ENCODE measurements at places on chromosomes 2 and 18. TPM values are rescaled to one million over a fixed set of nuclear protein-coding genes. Genes with fewer than 3 reads are reported as not detected.

DNA sequence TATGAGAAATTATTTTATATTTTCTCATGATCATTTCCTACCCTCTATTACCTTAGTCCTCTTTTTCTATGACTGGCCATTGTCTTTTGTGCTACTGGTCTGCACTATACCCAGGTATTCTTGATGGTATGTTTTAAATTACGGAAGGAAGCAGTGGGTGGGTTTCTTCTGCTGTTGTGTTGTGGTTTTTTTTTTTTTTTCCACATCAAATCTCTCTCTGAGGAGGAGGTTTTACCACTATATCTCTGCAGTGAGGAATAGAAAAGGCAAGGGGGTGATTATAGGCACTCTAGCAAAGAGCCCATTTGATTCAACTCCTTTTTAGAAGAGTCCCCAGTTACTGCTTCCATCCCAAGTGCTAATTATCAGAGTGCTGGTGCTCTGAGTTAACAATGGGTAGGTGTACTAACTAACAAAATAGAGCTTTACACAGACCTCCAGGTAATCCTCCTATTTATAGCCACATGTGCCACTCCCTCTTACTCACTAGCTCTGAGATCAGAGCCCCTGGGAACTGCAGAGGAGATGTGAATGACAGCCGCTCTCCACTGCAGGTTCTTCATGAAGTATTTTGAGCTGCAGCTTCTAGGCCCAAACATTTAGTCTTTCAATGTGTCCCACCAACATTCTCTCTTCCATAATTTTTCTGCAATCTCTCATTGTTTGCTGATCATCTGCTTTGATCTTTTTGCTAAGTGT, 301.6 kb upstream of the GULP1 start:
- DNase-seq: no peak

- no peak for DNase-seq
These were observed 258.9 kb downstream of the METTL4 start for GRCh38 chr18:2312440-2312839.

BOLL gene
- total RNA-seq: not detected

CRYGC gene
- total RNA-seq: not detected

SLC40A1 gene
- total RNA-seq: 0.13 TPM

- no peak for DNase-seq
These were observed 46.2 kb downstream of the LBH start for GRCh38 chr2:30277582-30277981.

- no peak for DNase-seq
These were observed 1.3 kb downstream of the RFTN2 start for GRCh38 chr2:197674060-197674459.

INHA gene
- total RNA-seq: not detected

TNFAIP6 gene
- 0.84 TPM for total RNA-seq

DNA sequence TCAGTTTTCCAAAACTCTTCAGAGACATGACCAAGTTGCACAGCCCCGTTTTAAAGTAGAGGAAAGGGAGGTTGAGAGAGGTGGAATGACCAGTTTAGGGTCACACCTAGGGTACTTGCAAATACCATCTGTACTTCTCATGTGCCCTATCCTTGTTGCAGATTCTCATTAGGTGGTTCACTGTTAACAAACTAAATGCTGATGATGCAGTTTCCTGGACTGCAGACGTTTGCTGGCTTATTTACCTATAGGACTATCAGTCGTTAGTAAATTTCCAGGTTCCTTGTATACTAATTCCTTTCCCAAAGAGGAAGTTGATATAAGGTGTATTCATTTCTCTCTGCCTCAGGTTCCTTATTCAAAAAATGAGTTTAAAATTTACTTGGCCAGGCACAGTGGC, 1.4 kb downstream of the FARP2 start:
- no peak for DNase-seq

DNA sequence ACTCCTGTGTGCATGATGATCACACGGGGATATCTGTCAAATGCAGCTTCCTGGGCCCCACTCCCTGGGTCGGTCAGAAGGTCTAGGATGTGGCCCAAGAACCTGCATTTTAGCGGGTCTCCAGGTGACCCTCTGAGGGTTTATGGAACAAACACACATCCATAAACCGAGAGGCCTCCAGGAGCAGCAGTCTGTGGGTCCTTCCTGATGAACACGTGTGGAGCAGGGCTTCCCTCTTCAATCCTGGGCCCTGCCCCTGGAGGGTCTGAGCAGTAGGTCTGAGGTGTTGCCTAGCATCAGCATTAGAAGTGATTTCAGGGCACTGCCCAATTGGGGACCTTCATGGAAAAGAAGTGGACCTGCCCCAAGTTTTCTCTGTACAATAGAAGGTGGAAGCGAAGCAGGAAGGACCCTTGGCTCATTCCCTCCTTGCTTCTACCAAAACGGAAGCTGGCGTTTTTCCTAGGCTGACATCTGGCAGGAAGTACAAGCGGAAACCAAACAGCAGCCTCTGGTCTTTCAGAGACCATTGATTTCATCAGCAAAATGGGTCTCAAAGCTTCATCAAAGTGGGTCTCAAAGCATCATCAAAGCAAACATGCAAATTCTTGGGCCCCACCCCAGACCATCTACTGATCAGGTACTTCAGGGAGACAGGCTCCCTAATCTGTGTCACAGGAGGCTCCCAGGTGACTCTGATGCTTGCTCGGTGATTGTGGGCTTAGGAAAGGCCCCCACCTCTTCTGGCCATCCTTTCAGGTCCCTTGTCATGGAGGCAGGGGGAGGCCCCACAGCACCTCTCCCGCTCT, 30.7 kb downstream of the INO80C start:
- DNase-seq: no peak

GRCh38 chr2:31189141-31189540, 28.2 kb downstream of the CAPN14 start:
- no peak for DNase-seq

DNA sequence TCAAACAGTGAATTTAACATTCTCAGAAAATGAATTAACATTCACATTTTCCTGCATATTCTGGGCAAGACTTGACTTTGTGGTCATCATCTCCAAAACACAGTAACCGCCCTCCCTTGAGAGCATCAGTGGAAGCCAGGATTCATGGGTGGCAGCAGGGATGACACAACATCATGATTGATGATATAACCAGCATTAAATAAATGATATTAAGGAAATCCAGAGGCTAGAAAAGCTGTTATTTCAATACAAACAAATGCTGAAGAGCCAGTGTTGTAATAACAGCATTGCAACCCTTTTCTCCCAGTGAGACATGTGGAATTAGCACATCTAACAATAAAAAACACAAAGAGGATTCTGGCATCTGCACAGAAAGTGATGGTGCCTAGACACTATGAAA, 41.1 kb downstream of the CDC42EP3 start:
- no peak for DNase-seq

DNA sequence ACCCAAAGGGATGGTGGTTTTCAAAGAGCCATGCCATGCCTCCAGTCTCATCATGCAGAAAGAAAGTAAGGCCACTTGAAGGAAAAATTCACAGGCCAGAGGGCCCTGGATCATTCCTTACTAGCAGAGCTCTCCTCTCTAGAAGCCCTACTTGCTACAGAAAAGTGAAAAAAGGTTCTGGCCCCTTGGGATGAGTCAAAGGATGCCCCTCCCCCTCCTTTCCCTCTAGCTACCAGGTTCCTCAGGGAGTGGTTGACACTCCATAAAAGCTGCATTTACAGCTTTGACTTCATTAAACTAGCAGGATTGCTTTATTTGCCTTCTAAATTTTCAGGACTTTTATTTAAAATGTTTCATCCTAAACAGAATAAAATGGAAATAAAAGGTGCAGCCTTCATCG, 21.2 kb downstream of the OSR1 start:
- no peak for DNase-seq

- DNase-seq: no peak
These were observed 1.3 kb downstream of the RTP5 start for GRCh38 chr2:241870611-241871537.

LMAN1 gene
- 127 TPM for total RNA-seq

SLC30A3 gene
- total RNA-seq: not detected

DSG4 gene
- total RNA-seq: not detected

ASB18 gene
- not detected for total RNA-seq

DNA sequence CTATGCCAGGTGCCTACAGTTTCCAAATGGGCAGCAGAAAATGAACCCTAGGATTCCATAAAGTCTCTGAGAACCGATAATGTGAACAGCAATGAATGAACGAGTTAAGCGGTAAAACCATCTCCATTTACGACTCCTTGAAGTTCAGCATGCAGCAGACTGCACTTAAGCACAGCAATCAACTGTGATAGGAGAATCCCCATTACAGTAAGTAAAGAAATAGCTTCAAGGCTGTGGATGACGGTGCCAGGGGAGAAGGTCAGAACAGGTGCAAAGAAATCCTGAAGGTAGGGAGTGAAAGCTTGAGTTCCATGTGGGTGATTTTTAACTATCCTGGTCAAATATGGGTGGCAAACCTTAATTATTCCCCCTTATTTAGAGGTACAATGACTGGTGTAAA, 444.4 kb downstream of the NCKAP5 start:
- no peak for DNase-seq

GRCh38 chr2:239626961-239627592, 226.3 kb upstream of the HDAC4 start:
- peak; percentile 54 for DNase-seq

Measured in MG63 (cell line).